ENCODE measurements at places on chromosomes 5 and 9. TPM values are rescaled to one million over a fixed set of nuclear protein-coding genes. Genes with fewer than 3 reads are reported as not detected.
A peak's percentile ranks its signal among the peaks of the same experiment; 100 is the strongest.

GRCh38 chr9:14350349-14350728 is 36.4 kb upstream of the NFIB start:
- no peak for DNase-seq

- no peak for DNase-seq
Observed at GRCh38 chr5:144042156-144042555, 128.3 kb downstream of the YIPF5 start.

- DNase-seq, result peak; percentile 47
Observed at GRCh38 chr5:171444582-171444981, 25.1 kb downstream of the FGF18 start.

DNA sequence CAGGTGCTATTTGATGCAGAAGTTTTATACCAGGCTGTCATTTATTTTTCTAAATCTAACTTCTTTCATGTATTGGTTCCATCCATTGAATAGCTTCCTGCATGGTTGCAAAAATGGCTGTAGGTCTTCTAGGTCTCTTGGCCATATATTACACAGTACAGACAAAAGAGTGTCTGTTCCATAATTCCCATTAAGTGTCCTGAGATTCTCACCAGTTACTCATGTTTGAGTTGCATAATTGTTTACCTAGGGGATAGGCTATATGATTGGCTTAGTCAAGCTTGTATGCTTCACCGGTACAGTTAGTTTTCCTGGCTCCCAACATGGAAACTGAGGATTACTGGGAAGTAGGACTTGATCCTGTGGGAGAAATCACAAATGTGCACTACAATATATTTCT is 399.4 kb upstream of the NUDT12 start:
- no peak for DNase-seq

- DNase-seq, result no peak
Observed at GRCh38 chr9:130271473-130271872, 5.9 kb downstream of the HMCN2 start.

DNA sequence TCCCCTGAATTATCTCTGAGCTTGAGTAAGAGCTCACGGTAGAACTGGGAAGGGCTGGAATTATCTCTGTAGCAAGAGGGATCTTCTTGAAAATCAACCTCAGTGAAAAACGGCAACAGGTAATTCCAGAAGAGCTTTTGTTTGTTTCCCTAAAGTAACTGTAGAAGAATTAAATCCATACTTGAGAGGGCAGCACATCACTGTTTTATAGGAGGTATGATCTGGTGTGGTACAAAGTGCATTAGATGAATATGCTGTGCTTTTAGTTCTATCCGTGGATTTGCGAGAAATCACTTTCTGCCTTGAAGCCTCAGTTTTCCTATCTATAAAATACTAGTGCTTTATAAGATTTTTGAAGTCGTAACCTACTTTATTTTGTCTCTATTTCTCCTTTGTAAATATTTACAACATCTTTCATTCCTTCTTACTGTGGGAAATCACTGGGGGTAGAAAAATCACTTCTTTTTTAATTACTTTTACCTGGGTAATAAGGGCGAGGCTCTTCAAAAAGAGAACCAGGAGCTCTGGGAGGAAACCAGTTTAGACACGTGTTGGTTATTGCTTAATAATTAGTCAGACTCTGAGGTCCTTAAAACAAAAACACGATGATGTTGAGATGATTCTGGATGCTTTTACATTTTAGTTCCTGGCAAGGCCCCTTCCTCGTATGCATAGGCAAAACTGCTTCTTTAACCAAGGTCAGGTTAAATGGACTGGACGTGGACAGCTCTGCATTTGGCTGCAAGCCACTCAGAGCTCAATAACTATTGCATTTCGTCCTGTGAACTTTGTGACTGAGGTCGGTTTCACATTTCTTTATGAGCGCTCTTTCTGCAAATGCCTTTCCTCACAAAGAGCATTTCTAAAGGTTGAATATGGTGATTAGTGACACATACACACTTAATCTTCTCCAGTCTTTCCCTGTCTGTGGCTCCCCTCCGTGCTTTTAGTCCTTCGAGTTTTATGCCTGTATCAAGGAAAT is 376.1 kb downstream of the BRINP1 start:
- peak; percentile 16 for DNase-seq

DNA sequence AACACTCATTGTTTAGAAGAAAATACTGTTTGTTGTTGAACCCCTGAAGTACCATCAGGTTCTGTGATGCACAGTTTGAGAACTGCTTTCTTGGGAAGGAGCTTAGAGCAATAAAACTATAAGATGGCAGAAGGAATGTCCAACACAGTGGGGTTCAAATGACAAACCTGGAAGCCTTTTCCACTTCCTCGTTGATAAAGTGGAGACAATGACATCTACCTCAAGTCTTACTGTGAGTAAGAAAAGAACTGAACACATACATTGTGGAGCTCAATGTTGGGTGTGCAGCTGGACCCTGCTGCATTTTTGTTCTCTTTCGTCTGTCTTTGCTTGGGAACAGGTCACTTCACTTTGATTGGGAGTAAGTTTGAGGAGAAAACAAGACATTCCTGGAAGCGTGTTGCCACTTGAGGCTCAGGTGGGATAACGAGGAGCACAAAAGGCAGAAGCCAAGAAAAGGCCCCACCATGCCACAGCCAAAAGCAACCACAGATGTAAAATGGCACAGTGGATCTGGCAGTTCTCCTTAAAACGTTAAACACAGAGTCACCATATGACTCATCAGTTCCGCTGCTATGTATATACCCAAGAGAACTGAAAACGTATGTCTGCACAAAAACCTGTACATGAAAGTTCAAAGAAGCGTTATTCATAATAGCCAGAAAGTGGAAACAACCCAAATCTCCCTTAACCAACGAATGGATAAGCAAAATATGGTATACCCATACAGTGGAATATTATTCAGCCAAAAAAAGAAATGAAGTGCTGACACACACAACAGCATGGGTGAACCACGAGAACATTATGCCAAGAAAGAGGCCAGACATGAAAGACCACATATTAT is 42.9 kb upstream of the SUB1 start:
- no peak for DNase-seq

Gene GRIN1
- not detected for total RNA-seq
